ENCODE measurements at places on chromosomes 12 and 14.

DNA sequence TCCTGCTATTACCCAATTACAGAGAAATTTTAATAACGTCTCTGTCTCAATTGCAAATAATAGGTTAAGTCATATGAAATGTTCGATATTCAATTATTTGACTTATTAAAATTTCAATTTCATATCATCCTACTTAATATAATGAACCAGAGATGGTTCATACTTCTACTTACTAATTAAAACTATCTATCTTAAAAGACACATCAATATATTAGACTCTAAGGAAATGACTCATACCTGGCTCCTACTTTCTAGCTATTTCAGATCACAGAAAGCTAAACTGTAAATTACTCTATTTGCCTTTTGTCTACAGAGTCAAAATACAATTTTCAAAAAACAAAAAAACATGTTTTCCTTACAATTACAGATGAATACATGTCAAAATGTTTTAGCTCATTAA is 99.6 kb downstream of the CAPZA3 start:
- no peak for DNase-seq

GRCh38 chr12:29750131-29750927 is 33.4 kb downstream of the TMTC1 start:
- no peak for DNase-seq

DNA sequence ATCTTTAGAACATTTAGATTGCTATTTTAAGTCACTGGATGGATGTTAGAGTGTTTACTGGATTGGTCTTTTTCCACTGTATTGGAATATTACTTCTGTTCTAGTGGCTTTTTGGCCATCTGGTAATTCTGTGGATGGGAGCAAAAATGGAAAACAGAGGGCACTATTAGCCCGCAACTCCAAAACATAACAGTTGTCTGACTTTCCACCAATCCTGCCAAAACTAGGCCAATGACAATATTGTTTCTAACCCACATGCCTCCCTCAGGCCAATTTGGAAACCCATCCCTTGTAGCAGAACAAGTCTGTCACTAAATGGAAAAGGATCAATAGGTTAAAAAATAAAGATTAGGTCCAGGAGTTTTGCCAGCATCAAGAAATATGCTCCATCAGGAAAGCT is 97.8 kb downstream of the ETNK1 start:
- no peak for DNase-seq

GRCh38 chr12:52255926-52256583 is 18.4 kb upstream of the KRT86 start:
- no peak for DNase-seq

GRCh38 chr12:51269174-51270066 is 795 bp downstream of the SMAGP start:
- DNase-seq: peak; percentile 5

DNA sequence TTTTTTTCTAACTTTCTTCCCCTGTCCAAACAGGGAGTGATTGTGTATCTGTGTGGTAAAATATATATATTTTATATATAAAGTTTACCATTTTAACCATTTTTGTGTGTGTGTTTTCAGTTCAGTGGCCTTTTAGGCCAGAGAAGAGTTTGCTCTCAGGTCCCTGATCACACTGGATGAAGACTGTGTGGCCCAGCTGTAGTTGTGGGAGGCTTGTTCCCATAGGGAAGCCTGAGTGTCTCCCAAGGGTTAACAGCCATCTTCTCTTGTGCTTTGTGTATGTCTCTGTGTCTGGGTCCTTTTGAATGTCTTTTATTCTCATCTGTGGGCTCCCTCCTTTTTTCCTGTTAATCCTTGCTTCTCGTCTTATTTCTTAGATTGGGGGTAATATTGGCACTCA is 23.4 kb downstream of the CGRRF1 start:
- DNase-seq: no peak

DNA sequence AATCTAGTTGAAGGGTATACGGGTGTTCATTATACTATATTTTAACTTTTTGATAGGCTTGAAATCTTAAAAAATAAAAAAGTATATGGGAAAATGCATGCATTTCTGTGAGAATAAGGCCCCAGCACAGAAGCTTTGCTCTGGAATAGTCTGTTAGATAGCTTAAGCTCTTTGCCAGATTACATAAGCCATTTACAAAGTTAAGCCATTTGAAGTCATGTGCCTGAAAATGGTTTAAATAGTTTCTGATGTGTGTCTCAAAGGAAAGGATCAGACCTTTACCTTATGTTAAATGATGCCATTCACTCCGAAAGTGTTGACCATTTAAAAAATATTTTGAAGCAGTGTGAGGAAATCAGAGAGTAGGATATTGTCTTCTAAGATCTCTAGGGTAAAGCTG is 51.3 kb downstream of the WASHC4 start:
- DNase-seq: no peak

- DNase-seq: no peak
Observed at GRCh38 chr12:55847603-55848291, 5.0 kb upstream of the MMP19 start.

DNA sequence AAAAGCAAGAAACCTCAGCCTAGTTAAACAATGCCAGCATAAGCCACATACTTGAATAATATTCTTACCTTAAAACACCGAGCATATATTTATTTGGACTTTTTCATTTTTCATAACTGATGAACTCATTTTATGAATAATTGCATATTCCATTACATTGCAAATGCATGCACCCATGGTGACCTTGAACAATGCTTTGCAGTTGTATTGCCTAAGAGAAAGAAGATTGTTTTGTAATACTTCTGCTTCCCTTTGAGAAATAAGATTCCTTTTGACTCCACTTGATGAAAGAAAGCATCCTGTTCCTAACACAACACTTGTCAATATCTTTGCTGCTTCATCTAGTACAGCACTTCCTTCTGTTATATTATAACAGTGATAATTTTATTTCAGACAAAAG is 1182.2 kb downstream of the FLRT2 start:
- DNase-seq: no peak

GRCh38 chr12:132951649-132952048 is 4.5 kb downstream of the ZNF605 start:
- no peak for DNase-seq

GRCh38 chr14:90553921-90554336 is 157.1 kb downstream of the CALM1 start:
- DNase-seq: peak; percentile 41

GRCh38 chr14:81474148-81474492 is 59.5 kb downstream of the SEL1L start:
- no peak for DNase-seq

DNA sequence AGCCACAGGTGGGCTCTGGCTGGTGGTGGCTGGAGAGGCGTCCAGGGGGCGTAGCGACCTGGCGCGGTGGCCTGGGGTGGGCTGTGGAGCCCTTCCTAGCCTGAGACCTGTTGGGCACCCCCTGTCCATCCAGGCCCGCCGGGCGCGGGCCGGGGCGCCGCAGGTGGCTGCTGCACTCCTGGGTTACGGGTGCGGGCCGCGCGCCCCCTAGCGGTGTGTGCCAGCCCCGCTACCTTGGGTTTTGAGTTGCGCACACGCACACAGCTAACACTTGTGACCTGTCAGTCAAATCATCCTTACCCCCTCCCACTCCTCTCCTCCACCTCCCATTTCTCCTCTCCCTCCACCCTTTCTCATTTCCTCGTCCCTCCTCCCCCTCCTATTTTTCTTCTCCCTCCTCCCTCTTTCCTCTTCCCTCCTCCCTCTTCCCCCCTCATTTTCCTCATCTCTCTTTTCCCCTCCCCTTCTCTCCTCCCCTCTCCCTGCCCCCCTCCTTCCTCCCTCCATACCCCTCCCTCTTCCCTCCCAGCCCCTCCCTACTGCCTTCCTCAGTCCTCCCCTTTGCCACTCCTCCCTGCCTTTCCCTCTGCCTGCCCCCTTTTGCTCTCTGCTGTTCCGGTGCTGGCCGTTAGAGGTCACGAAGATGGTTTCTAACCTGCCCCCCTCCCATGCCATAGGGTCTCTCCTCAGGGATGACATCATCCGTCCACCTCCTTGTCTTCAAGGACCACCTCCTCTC is 2.3 kb downstream of the MEG3 start:
- DNase-seq: no peak

DNA sequence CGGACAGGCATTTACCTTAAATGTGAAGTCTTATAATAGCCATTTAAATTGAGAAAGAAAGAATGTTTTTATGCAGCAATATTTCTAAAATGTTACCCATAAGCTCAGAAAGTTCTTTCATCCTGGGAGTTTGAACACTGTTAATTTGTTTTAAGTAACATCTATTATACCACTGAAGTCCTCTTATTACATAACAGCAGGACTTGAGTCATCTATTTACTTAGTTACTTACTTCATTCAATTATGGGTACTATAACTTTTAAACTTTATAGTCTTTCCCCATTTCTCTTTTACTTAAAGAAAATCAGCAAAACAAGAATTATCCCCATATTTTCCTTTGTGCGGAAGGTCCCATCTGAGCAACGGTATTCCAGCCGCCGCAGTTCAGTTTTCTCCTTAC is 473.1 kb downstream of the ETNK1 start:
- DNase-seq: no peak

- DNase-seq: peak; percentile 100
Observed at GRCh38 chr14:67816326-67817002, at the start of gene ZFYVE26. Gene ZFYVE26 (minus strand): TSS chr14:67816590. CDS start chr14:67815963, 627 bp downstream.

DNA sequence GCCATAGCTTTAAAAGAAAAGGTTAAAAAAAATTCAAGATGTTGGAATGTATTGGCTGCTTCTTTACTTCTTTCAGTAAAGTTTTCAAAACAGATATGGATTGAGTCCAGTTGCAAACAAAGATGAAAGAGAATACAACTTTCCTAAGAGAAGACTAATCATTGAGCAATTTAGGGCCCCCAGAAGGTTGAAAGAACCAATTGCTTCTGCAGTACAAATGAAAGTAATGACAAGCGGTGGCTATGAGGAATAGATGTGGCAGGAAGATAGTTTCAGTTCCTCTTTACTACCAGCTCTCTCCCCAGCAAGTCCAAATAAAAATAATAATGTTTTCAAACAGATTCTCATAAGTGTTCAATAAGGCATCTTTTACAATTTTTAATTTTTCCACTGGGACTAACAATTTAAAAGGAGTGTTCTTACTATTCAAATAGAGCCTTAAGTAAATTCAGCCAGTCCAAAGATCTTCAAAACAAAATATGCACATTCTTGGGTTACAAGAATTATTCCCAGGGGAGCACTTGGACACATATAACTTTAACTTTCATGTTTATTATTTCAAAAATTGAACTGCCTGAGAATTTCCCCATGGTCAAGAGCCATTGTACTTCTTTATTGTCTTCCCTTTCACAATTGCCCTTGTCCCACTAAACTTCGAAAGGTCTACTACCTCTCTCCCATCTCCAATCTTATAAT is 62.3 kb upstream of the PPP1R12A start:
- DNase-seq: no peak

DNA sequence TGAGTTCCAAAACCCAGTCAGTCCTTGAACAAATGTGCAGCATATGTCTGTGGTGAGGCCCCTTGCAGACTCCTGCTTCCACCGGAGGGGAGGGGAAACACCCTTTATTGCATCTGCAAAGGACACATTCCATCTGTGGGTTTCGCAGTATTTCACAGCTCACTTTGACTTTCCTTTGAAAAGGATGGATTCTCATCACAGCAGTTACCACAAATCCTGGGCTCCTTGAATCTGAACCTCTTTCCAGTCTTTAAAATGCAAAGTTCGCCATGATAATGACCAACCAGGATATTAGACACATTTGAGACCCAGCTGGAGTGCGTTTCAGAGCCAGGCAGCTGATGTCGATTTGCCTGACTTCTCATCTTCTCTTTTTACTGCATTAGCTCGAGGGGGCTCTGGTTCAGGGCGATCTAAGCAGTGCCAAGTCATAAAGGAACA is 242.4 kb downstream of the SLC15A4 start:
- DNase-seq: no peak

DNA sequence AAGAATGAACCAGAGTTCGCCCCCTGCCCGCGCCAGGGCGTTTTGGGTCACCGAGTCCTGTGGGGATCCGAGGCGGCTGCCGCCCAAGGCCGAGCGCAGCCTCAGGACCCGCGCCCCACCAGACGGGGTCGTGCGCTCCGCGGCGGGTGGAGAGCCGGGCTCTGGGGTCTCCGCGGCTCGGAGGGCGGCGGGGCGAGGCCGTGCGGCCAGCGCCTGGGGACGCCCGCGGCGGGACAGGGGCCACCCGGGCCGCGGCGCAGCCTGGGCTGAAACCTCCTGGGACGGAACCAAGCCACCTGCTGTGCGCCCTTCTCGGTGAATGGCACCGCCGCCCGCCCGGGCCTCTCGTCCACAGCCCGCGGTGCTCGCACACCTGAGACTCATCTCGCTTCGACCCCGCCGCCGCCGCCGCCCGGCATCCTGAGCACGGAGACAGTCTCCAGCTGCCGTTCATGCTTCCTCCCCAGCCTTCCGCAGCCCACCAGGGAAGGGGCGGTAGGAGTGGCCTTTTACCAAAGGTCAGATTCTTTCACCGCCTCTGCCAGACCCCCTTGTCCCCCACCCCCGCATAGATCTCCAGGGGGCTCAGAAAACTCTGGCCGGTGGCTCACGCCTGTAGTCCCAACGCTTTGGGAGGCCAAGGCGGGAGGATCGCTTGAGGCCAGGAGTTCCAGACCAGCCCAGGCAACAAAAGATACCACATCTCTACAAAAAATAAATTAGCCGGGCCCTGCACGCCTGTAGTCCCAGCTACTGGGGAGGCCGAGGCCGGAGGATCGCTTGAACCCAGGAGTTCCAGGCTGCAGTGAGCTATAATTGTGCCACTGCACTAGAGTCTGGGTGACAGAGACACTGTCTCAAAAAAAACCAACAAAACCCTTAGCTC is 901 bp downstream of the B3GNT4 start:
- peak; percentile 11 for DNase-seq

All from NCI-H2171 treated with DMSO at 0.1 percent for 48 hours (cell line).